ENCODE measurements at places on chromosomes 5 and 9.

DNA sequence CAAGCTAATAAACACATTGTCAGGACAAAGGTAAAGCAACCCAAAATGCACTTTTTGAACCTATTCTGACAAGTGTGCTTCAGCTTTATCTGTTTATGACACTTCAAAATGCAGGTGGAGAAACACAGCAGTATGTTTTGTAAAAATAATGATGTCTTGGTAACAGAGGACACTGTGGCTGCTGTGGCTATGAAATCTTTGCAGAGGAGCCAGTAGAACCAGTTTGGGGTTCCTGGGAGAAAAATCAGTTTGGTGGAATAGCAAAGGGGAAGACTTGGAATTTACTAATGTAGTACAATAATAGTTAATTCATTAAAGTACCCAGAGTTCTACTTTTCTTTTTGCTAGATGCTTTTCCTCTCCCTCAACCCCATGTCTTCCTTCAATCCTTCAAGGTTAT lies 40.6 kb downstream of the SIL1 start:
- no peak for DNase-seq

DNA sequence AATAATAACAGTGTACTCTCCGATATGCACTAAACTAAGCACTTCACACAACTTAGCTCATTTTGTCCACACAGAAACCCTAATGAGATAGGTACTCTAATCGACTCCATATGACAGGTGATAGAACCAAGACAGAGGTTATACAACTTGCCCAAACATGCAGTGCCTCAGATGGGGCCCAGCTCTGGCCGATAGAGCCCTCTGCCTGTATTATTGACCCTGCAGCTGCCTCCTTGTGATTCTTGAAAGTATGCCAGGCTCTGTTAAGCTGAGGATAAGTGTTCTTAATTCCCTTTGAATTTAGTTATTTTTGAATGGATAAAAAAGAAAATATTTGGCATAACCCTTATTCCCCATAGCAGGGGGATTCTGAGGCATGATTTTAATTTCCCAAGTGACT lies 78.5 kb downstream of the HMHB1 start:
- DNase-seq = no peak

GRCh38 chr9:71858102-71858798 lies 52.7 kb downstream of the ABHD17B start:
- DNase-seq = no peak

DNA sequence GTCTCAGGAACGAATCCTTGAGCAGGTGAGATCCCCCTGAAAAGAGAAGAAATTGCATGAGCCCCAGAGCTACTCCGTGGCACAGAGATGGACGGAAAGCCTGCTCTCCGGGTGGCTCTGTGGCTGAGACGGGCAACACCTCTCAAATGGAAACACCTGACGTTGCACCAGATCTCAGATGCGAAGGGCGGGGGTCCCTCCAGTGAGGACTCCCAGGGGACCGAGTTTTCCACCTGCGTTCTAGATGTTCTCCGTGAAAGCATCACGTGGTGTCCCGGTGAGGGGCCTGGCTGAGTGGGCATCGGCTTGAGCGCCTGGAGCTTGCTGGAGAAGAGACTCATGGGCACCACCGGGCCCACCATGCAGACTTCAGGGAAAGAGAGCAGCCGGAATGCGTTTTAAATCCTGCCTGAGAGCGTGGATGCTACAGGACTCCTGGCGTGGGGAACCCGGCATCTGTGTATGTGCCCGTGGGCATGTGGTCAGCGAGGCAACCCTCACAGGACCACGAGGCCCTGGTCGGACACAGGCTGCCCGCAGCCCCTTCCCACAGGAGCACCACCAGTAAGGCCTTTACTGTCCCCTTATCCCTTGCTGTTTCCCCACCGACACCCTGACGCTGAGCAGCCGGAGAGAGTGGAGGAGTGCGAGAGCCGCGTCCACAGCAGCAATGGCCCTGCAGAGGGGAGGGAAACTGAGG lies 378.4 kb upstream of the IRX4 start:
- no peak for DNase-seq

- DNase-seq = no peak
These were observed 790 bp upstream of the IARS1 start for GRCh38 chr9:92294297-92294676.

DNA sequence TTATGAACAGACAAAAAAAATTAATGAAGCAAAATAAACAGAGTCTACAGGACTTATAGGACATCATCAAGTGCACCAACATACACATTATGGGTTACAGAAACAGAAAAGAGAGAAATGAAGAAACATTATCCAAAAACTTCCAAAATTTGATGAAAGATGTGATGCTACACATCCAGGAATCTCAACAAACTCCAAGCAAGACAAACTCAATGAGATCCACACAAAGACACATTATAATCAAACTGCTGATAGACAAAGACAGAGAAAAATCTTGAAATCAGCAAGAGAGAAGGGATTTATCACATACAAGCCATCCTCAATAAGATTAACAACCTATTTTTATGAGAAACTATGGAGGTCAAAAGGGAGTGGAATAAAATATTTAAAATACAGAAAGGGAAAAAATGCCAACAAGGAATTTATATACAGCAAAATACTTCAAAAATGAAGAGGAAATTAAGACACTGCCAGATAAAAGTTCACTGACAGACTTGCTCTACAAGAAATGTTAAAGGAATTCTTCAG lies 101.0 kb downstream of the NR2F1-AS1 start:
- no peak for DNase-seq

DNA sequence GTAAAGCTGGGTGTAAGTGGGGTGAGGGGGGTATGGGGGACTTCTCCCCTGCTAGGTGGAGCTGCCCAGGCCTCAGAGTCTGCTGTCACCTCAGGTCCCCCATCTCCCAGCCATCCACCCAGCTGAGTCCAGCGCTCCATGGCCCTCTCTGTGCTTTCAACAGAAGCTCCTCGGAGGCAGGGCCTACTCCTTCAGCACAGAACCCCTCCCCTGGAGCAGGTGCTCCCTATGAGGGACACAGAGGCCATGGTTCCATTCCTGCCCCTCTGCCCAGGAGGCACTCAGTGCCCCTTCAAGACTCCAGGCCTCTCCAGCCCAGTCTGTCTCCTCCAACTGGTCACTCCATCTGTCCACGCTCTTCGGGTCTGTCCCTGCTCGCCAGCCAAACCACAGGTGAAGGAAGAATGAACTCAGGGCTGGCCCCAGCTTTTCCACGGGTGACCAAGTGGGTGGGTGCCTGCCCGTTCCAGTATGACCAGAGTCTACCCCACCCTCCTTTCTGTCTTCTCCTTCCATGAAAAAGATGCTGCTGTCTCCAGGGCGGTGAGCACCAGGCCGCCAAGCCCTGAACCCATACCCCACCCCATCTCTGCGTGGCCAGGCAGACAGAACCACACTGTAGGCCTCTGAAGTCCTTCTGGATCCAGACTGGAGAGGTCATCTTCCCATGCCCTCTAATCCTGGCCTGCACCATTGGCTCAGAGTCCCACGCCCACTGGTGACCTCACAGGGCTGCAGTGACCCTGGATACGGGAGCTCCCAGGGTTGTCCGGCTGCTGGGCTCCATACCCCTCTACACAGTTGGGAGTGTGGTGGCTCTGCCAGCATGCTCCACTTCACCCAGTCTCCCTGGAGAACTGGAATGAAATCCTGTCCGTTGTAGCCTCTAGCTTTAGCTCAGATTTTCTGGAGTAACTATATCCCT lies 11.9 kb downstream of the GBGT1 start:
- no peak for DNase-seq

Measured in KG1 (cell line).